DMS 273 treated with DMSO at 0.1 percent for 48 hours (cell line): ENCODE measurements at places on chromosomes 13 and 19.

DNA sequence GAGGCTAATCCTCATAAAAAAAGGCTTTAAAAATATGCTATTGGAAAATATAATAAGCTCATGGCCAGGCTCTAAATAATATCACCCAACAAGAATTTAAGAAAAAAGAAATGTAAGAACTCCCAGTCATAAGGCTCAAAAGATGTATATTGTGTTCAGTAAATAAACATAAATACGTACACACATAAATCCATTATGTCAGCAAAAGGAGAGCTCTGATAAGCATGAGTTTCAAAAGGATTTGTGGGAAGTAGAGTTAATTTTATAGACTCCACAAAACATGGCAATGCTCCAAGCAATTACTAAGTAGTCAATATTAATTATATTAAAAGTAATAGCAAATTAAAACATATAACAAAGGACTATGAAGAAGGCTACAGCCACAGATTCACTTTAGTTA is 37.3 kb upstream of the TRPC4 start:
- DNase-seq: no peak

DNA sequence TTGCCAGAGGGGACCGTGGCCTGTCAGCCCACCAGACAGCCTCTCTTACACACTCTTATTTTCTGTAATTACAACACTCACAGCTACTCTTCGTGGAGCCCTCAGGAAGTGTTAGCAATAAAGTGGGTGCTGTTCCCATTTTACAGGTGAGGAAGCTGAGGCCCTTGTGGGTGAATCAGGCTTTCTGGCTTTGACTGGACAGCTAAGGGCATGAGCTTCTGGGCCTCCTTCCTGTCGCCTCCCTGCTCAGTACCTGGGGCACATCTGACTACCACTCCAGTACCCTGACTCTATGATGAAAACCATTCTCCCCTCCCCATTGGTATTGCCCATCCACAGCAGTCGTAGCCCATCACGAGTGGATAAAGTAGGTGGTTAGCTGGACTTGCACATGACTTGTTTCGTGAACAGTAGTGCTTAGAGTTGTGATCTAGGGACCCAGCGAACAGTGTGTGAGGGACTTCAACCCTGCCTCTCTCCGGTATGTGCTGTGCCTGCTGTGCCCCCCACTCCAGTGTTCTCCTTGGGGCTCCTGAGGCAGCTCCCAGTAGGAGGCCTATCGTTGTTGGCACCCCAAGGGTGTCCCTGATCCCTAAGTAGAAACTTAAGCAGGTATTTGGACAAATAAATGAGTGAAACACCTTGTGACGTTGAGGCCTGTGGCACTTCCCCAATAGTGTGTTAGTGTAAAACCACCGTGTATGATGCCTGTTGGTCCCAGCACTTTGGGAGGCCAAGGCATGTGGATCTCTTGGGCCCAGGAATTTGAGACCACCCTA is 38.6 kb downstream of the GATAD2A start:
- no peak for DNase-seq

GRCh38 chr19:30873003-30873402 is 476.2 kb downstream of the TSHZ3 start:
- no peak for DNase-seq

DNA sequence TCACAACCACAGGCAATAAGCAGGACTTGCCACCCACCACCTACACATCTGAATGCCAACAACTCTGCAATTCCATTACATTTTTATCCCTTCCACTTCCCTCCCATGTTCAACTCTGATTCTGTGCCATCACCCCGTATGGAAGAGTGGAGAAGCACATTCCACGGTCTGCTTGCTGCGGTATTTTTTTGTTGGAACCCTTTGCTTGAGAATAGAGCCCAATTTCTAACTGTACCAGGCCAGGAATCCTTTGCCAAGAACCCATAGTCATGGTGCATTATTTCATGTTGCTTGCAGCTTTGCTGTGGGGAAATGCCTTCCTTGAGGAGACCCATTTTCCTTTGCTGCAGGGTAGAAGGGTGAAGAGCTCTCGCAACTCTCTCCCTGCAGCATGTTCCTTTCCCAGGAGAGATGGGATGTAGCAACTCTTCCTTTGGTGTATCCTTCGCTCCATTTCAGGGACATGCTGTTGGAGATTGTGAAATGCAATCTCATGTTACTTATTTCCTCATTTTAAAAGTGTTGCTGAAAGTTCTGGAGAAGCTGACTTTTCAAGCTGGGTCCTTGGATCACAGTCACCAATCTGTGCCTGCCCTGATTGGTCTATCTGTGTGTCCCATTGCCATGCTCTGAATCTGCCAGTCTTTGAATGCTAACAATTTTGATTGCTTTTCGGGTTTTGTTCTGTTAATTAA is 69.8 kb upstream of the STARD13 start:
- DNase-seq: no peak

GRCh38 chr19:38267761-38268483 is 3.5 kb downstream of the SPINT2 start:
- DNase-seq: no peak

DNA sequence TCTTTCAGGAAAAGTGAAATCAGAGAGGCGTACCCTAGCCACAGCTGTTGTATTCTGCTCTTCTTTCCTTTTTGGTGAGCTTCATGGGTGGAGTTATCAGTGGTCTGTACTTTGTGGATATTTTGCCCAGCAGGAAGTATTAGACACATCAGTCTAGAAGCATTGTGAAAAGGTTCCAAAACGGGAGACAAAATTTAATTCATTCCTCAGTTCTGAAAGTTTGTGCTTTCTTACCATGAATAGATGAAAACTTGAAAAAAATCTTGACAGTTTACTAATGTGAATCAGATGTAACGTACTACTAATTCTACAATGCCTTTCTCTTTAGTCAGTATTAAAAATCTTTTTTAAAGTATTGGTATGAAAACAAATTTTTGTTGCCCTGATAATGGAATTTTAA is 116.8 kb downstream of the DNAJC3 start:
- DNase-seq: no peak

DNA sequence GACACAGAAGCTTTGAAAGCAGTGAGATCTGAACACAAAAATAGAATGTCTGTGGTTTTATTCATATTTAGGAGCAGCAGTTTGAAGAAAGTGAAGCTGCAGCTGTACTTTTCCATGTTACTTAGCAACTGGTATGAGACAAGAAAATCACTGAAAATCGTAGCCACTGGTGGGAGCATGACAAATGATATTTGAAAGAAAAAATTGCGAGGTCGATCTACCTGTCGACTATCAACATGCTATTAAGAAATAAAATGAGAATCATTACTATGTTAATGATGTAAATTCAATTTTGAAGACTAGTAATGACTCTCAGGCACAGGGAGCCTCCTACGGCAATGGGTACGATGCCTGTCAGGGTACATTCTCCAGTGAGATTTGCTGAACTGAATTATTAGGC is 436.4 kb downstream of the SLITRK5 start:
- DNase-seq: no peak

DNA sequence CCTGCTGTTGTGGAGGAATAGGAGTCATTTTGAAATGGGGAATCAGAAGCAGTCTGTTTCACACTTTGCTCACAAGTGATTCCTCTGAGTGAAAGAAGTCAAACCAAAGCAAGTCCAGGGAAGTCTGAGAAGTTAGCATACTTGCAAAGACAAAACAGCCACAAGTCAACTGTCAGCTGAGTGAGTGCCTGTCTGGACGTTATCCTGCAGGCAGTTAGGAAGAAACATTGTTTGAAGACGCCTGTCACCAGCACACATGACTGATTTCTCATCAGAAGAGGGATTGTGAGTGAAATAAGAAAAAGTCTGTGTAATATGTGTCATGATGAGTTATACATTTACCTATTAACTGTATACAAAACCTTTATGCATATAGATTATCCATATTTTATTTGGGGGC is 153.5 kb downstream of the KCNRG start:
- no peak for DNase-seq

GRCh38 chr13:60229708-60230272 is 66.1 kb upstream of the DIAPH3 start:
- no peak for DNase-seq

DNA sequence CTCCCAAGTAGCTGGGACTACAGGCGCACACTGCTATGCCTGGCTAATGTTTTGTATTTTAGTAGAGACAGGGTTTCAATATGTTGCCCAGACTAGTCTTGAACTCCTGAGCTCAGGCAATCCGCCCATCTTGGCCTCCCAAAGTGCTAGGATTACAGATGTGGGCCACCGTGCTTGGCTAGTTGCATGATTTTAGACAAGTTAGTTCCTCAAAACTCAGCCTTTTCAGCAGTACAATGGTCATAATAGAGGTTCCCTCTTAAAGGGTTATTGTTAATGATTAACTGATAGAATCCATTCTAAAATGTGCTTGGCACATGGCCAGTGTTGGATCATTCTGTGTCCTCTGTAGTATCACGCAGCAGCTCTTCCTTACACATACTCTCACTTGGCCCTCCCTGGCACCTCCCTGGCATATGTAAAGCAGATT is 19.5 kb upstream of the IFT88 start:
- DNase-seq: no peak

DNA sequence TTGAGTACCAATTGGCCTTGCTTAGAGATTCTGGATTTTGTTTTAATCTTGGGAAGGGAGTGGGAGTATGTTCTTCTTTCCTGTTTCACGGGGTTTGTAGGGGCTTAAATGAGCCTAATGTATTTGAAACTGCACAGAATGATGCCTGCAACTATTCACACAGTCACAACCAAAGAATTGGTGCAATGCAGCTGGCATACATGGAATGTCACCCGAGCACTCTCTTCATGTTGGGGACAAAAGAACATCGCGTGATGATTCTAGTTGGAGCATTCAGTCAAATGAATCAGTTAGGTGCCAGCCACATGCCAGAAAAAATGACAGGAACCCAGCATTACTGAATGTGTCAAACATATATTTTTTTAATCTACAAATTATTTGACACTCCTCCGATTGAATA is 22.1 kb downstream of the STARD13 start:
- no peak for DNase-seq

GRCh38 chr19:49871349-49871985 is 4.1 kb upstream of the PNKP start:
- DNase-seq: no peak

DNA sequence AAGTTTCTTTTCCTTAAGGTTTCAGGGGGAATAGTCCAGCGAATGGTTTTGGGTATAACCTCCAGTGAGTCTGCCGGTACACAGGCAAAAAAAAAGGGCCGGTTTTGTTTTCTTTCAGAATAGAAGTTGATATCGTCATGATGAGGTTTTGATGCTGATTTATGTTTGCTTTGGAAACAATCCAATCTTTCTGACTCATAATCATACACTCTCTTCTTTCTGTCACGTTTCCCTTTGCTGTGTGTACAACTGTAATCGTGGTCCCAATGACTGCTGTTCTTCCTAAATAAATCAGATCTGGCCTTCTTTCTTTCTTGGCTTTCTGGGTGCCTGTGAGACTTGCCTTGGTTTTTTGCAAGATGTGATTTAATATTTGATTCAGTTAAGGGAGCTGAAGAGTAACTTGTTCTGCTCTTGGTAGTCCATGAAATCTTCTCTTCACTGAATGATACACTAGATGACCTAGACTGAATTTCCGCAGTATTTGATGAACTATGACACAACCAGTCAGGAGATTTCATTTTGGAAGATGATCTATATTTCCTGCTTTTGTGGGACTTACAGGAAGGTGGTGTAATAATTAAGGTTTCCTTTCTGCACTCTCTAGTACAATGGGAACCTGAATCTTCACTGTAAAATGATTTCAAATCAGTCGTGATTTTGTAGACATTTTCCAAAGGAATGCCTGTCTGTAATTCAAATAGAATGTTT is 34.9 kb upstream of the METTL21C start:
- no peak for DNase-seq
